Ovary (tissue), 10 donors: ENCODE measurements at places on chromosomes 5 and 9. TPM values are rescaled to one million over a fixed set of nuclear protein-coding genes. Genes with fewer than 3 reads are reported as not detected.

Gene MYOT
- total RNA-seq: not detected

Gene IFNA21
- total RNA-seq: not detected

GRCh38 chr9:36486329-36486932 is 86.3 kb upstream of the MELK start:
- DNase-seq: peak; percentile 36

GRCh38 chr5:172129256-172129910 is 58.6 kb downstream of the STK10 start:
- DNase-seq: no peak

Gene ARID3C
- not detected for total RNA-seq

Gene IFNK
- not detected for total RNA-seq

DNA sequence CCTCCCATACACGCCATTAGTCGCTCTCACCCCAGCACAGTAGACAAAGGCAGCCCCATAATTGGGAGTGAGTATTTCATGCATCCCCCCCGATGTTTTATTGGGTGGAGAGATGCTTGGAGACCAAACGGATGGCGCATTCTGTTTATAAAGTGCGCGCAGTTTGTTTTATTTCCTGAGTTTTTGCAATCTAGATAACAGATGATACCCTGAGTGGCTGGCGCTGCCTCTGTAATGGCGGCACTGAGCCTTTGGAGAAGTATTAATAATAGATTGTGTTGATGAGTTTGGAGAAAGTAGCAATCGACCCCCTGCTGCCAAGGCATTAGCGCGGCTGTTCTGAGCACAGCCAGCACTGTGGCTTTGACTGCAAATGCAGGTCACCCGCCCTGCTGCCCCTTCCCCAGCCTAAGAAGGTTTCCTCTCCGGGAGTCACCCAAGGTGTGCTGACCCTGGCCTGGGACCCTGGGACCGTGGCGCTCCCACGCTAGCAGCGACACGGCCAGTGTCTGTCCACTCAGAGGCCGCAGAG is 74.3 kb downstream of the LMX1B start:
- DNase-seq: no peak

GRCh38 chr5:133658327-133658726 is 46.0 kb upstream of the FSTL4 start:
- DNase-seq: no peak

- no peak for DNase-seq
Observed at GRCh38 chr9:132586830-132587591, 4.6 kb downstream of the BARHL1 start.

DNA sequence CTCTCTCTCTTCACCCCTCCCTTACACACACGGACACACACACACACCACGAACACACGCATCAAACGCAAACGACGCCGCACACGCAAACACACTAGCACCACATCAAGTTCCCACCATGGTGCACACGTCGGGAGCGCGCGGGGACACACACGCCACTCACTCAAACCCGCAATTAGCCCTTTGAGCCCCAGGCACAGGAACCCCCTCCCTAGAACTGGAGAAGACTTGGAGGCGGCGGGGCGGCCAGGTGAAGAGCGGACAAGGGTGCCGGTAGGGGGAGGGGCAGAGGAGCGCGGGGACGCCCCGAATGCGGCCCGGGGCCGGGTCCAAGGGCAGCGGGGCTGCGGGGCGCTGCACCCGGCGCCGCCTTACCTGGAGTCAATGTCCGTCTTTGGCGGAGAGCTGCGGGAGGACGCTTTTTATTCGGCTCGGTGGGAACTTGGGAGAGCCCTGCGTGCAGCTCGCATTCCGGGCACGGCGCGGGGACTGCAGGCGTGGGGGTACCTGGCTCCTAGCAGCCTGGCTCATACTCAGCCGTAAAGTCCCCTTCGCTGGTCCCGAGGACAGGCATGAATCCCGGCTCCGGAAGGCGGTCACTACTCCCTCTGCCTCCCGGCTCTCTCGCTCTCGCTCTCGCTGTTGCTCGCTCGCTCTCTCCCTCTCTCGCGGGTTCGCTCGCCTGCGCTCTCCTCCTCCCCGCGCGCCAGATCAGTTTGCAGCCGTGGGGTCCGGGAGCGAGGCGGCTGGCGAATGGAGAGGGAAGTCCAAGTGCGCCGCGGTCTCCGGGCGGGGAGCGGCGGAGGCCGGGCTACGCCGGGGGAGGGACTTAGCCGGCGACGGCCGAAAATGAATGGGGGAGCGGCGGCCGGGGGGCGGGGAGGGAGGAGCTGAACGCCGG is at the start of gene BRINP1:
Gene BRINP1 (minus strand): TSS at position 755 of the 901 bp plus-strand sequence. CDS start 56,080 bp downstream, outside the sequence.
- DNase-seq: no peak

- DNase-seq: no peak
Observed at GRCh38 chr5:61232490-61233050, 70.3 kb upstream of the SMIM15 start.

- no peak for DNase-seq
Observed at GRCh38 chr9:14283276-14283675, 30.7 kb downstream of the NFIB start.

Gene GABRP
- total RNA-seq: 0.13 TPM

Gene LECT2
- not detected for total RNA-seq

Gene SLC36A2
- not detected for total RNA-seq

Gene CEL
- total RNA-seq: 6.7 TPM

Gene SPINK7
- total RNA-seq: not detected

GRCh38 chr9:125466411-125466810 is 204.8 kb downstream of the GAPVD1 start:
- DNase-seq: no peak

Gene IRX1
- not detected for total RNA-seq

- no peak for DNase-seq
Observed at GRCh38 chr9:120175031-120175430, 404.9 kb downstream of the CDK5RAP2 start.

Gene DIPK1B
- 5.4 TPM for total RNA-seq

- no peak for DNase-seq
Observed at GRCh38 chr5:93585767-93586385, 2.9 kb downstream of the NR2F1 start.

DNA sequence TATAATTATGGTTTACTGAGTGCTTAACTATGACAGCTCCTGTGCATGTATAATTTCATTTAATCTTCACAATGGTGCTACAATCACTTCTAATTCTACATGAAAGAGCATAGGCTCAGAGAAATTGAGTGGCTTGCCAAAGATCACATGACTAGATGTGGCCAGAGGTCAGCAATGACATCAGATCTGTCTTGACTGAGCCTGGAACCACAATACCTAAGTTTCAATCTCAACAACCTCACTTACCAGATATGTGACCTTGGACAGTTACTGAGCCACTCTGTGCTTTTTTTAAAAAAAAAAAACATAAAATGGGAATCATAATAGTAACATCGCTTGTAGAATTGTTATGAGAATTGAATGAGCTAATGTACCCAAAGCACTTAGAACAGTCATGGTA is 130.7 kb downstream of the TRIM32 start:
- no peak for DNase-seq

Gene GRM6
- not detected for total RNA-seq

Gene DRD1
- 0.15 TPM for total RNA-seq

Gene POU4F3
- total RNA-seq: not detected
